ENCODE measurements at places on chromosomes 4 and X.

GRCh38 chr4:185532293-185532692 lies 3.0 kb downstream of the PDLIM3 start:
- DNase-seq, result no peak

- DNase-seq, result no peak
Measured at GRCh38 chr4:77826275-77826674, 7.1 kb upstream of the CNOT6L start.

GRCh38 chr4:61128682-61129081 lies 71.4 kb upstream of the ADGRL3 start:
- no peak for DNase-seq

DNA sequence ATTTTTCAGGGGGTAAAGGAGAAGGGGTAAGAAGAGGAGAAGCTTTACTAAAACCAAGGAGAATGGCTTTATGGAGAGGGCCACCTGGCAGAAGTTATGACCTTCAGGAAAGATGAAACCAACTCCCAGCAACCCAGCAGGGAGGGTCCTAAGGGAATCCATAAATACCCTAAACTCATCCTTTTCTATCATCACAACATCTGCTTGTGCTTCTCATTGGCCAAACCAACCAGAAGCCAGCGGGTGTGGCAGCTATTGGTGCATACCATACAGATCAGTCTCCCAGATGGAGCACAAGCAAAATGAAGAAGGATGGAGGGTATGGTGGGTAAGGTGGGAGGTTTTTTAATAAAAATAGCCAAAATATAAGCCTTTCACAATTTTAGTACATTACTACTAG lies 58.5 kb upstream of the ARSJ start:
- no peak for DNase-seq

DNA sequence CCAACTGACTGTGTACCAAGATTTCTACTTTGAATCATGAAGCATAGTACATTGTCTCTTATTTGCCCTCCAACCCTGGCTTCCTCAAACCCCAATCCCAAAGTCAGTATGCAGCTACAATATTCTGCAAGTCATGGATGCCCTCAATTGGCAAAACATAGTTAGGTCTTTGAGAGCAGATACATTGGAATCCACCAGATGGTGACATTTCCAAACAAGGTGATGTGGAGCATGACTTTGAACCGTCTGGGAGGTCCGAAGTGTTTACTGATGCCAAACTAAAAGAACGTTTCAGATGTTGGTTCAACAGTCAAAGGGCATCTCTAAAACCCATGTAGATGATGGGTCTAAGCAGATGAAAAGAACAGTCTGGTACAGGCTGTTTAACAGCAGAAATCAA lies 43.7 kb upstream of the FRMD7 start:
- no peak for DNase-seq

DNA sequence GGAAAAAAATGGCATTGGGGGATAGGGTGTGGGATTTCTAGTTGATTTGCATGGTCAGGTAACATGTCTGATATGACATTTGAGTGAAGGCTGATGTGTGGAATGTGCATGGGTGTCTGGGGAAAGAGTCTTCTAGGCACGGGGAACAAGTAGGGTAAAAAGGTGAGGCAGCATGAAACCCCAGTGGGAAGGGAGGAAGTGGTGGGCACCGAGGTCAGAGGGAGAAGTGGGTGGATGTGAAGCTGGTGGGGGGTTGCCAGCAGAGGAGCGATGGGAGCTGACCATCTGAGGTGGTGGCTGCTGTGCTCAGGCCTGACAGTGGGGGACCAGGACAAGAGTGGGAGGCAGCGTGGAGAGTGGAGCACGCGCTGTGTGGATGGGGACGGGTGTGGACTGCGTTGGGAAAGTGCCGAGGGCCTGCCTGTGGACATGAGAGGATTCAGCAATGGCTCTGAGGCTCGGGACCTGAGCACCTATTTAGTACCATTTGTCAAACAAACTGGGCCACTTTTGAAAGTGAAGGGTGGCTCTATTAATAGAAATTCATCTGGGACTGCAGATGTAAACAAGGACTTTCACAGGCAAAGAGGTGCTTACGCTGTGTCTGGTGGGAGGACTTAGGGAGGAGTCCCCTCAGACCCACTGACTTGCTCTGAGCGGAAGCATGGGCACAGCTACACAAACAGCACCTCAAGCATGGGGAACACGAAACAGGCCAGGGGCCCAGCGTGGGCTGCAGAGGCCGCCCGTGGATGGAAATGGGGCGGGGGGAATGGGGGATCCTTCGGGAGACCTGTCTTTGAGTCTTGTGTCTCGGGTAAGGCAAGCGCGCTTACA lies 16.7 kb upstream of the S100P start:
- no peak for DNase-seq

DNA sequence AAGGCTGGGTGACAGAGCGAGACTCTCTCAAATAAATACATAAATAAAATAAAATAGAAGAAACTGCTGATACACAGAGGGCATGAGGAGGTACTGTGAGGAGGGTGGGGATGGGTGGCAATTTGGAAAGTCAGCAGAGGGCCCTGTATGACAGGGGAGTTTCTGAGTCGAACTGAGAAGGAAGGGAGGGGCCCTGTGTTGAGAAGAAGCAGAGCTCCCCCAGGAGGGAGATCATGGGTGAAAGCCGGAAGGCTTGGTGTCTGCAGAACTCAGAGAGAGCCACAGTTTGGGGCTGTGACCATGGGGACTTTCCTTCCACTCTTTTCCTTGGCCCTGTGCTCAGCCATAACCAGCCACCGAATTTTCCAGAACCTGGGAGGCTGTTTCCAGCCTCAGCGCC lies 24.8 kb upstream of the AFAP1 start:
- no peak for DNase-seq

- DNase-seq, result peak; percentile 63
Measured at GRCh38 chrX:153723351-153724251, 586 bp downstream of the BCAP31 start.

- no peak for DNase-seq
Measured at GRCh38 chrX:53714580-53715345, 28.2 kb upstream of the HUWE1 start.

DNA sequence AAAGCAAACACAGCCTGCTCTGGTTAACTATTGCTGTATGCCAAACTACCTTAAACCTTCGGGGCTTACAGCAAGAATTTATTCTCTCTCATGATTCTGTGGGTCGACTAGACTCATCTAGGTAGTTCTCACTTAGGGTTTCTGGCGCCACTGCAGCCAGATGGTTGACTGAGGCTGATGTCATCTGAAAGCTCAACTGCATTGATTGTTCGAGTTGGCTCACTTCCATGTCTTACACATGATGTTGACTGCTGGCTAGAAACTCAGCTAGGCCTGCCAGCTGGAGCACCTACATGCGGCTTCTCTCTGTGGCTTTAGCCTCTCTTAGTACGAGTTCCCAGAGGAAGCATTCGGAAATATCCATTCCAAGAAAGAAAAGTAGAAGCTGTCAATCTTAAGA lies 103.2 kb downstream of the SRPX start:
- DNase-seq, result no peak

- DNase-seq, result no peak
Measured at GRCh38 chr4:41044791-41045190, 169.6 kb downstream of the APBB2 start.

GRCh38 chrX:139932073-139932900 lies 566 bp downstream of the ATP11C start:
- peak; percentile 54 for DNase-seq

- DNase-seq, result no peak
Measured at GRCh38 chr4:2824836-2825381, 18.7 kb upstream of the ADD1 start.

DNA sequence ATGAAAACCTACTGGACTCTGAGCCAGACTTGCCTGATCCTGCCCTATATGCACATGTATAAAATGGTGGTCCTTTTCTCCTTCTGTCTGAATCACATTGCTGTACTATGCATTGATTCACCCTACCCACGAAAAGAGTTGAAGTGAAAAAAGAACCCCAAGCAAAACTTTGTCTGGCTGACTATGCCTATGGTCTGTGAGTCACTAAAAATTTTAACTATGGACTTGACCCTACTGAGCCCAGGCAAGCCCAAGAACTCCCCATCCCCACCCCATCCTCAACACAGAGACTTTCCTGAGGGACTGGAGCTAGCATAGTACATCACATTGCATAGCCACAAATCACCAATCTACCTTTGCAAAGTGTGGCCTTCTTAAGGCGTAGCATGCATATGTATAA lies 116.6 kb upstream of the TENM3 start:
- no peak for DNase-seq

DNA sequence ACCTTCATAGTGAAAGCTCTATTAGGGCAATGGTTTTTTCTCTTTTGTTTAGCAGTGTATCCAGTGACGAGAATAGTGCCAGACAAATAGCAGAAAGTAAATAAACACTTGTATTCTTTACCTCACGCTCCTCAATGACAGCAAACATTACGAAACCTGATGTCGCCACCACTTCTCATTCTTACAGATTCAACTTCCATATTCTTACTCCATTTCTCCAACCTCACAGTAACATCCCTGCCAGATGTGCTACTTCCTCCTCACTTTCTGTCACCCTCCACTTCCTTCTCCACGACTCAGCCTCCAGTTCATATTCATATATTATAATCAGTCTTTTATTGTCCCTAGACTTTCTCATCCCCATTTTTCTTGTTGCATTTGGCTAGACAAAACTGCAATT lies 1956.2 kb upstream of the AGA start:
- DNase-seq, result no peak

- DNase-seq, result no peak
Measured at GRCh38 chrX:41789374-41789773, 65.4 kb downstream of the GPR82 start.

GRCh38 chrX:46713672-46714490 lies 45.0 kb downstream of the SLC9A7 start:
- no peak for DNase-seq

GRCh38 chrX:114715096-114715495 lies 131.2 kb downstream of the HTR2C start:
- no peak for DNase-seq

GRCh38 chr4:40956721-40957255 lies 207.0 kb downstream of the NSUN7 start:
- no peak for DNase-seq

DNA sequence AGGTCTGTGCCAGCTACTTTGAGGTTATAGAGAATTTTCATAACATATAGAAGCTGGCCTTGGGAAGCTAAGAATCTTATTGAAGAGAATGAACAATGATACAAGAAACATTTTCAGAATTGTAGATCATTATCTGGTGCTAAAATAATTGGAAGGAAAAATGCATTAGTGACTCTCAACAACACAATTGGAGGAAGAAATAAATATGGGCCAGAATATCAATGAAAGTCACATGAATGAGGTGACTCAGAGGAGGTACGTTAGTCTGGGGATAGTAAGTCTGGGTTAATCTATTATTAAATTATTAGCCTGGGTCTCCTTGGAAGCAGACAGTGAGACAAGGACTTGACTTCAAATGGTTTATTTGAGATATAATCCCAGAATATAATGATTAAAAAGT lies 529.3 kb upstream of the SLIT2 start:
- DNase-seq, result no peak

- DNase-seq, result no peak
Measured at GRCh38 chrX:1520350-1520749, 16.6 kb downstream of the P2RY8 start.

DNA sequence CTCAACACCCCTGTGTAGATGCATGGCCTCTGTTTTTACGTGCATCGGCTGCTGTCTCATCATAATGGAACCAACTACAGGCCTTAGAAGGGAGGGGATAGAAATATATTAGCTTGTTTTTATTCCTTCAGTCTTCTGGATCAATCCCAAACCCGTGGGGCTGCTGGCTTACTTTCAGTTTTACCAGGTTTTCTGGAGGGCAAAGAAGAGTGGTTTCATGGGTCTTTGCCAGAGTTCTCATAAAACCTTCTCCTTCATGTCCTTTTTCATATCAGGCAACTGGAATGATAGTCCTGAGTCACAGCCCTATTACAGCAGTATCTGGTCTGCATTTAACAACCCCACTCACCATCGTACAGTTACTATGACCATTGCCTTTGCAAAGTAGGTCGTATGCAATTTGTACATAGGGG lies 34.6 kb downstream of the PPP2R2C start:
- DNase-seq, result no peak

GRCh38 chr4:57158221-57158620 lies 48.0 kb upstream of the IGFBP7 start:
- DNase-seq, result no peak

DNA sequence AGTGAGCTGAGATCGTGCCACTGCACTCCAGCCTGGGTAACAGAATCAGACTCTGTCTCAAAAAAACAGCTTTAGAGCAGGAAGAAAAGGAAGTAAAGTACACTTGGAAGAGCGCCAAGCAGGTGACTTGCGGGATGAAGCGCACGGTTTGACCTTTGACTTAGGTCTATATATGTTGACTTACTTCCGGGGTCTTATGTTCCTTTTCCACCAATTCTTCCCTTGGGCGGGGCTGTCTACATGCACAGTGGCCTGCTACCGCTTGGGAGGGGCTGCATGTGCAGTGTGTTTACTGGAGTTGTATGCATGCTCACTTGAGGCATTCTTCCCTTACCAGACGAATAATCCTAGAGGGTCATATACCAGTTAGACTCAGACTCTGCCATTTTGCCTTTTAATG lies 108.6 kb downstream of the APOOL start:
- no peak for DNase-seq

GRCh38 chr4:92992758-92993157 lies 689.0 kb downstream of the GRID2 start:
- no peak for DNase-seq

DNA sequence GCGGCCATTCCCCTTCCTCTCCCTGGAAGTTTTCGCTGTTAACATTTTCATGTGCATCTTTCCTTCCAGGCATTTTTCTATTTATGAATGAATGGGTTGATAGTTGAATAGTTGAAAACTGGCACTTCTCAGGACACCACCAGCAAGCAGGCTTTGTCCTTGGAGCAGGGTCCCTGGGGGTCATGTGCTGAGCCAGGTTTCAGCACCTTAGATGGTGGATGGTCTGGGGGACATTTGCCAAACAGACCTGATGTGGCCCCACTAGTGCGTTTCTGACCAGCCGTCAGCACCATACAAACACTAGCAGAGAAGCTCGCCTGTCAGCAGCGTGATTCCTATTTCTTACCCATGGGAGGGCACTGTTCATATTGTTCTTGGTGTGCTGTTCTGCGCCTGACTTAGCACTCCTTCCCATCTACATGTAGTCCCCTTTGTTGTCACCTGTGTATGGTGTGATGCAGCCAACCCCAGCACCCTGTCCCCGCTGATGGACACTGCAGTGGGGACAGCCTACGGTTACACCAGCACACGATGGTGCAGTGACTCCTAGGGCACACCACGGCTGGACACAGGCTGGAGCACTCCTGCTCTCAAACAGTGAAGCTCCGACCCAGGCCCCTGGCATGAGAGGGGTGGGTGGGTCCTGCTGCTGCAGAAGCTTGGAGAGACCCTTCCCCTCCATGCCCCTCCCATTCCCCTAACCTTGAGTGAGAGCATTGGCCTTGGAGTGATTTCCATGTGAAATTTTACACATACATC lies 27.2 kb upstream of the WFS1 start:
- DNase-seq, result no peak

DNA sequence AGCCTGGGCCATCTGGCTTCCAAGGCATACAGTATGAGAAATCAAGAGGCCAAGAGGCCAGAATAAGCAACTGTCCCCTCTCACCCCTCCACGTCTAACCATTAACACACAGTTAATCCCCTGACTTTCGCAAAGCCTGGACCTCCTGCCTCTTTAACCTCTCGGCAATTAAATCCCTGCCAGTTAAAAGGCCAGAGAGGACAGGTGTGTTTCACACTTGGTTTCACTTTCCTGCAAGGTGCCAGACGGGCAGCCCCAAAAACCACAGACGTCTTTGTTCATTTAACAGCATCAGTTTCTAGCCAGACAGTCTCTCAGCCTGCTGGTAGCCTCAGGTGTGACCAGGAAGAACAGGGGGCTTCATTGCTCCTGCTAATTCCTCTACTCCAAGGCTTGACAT lies 91.1 kb upstream of the KIT start:
- DNase-seq, result no peak

- DNase-seq, result no peak
Measured at GRCh38 chr4:175330236-175330635, 412.1 kb downstream of the ADAM29 start.
